NCI-H2171 treated with DMSO at 0.1 percent for 48 hours (cell line): ENCODE measurements at places on chromosomes 6 and 20.

DNA sequence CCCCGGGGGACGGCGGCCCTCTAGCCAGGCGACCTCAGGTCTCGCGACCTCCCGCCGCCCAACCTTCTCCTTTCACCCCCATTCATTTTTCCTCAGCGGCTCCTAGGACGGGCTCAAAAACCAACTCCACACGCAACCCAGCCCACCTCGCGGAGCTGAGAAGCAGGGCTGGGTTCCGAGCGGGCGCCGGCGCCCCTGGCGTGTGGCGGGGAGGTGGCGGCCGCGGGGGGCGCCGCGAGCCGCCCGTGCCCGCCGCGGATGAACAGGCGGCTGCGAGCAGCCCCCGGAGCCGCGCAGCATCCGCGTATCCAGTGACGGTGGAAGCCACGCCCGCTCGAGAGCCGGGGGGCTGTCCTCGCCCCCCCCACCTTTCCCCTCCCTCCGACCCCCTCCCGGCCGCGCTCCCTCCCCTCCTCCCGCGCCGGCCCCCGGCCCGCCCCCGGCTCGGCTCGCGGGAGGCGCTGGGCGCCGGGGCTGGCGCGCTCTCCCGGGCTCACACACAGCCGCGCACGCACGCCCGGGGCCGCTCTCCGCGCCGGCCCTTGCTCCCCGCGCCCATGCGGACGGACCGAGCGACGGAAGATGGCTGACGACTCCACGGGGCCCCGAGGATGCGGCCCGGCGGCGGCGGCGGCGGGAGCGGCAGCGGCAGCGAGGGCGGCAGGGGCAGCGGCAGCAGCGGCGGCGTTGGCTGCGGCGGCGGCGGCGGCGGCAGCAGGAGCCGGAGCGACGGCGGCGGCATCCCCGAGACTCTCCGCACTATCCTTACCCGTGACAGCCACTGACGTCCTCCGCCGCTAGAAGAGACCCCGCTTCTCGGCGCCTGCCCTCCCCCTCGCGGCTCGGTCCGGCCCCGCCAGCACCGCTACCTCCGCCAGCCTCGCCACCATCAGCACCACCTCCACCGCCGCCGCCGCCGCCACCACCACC is at the start of gene SOBP:
SOBP (plus strand) TSS at position 482 of the 930 bp plus-strand sequence. CDS start 500 bp downstream, outside the sequence.
- DNase-seq: peak; percentile 75

DNA sequence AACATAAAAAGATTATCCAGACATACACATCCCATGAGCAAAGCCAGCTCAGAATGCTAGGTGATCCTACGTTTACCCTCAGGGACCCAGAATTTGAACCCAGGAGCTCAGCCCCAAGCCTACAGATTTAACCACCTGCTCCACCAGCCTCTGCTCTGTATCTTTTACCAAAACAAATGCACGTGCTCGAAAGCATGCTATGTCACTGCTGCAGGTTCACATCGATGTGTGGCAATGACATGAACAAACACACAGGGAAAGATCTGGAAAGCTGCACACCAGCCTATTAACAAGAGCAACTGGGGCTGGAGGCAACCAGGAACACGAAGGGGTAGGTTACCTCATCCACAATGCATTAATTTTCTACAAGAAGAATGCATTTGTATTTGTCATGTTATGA is 32.1 kb downstream of the PREX1 start:
- DNase-seq: peak; percentile 52

DNA sequence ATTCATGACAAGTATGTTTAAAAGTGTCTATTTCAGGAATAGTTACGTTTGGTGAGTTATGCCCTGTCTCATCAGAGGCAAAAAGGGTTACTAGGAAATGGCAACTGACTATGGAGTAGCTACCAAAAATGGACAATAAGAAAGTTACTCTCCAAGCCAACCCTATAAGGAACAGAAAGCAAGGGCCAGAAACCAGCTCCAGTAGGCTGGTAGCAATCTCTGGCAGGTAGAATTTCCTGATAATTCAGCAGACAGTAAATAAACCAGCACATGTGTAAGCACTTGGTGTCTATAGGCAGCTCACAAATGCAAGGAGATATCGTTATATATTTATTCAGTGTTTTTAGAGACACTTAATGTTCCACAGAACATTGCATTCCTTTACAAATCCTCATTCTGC is 20.3 kb downstream of the SOX4 start:
- DNase-seq: no peak

GRCh38 chr6:29502181-29502580 is 14.4 kb upstream of the MAS1L start:
- no peak for DNase-seq

DNA sequence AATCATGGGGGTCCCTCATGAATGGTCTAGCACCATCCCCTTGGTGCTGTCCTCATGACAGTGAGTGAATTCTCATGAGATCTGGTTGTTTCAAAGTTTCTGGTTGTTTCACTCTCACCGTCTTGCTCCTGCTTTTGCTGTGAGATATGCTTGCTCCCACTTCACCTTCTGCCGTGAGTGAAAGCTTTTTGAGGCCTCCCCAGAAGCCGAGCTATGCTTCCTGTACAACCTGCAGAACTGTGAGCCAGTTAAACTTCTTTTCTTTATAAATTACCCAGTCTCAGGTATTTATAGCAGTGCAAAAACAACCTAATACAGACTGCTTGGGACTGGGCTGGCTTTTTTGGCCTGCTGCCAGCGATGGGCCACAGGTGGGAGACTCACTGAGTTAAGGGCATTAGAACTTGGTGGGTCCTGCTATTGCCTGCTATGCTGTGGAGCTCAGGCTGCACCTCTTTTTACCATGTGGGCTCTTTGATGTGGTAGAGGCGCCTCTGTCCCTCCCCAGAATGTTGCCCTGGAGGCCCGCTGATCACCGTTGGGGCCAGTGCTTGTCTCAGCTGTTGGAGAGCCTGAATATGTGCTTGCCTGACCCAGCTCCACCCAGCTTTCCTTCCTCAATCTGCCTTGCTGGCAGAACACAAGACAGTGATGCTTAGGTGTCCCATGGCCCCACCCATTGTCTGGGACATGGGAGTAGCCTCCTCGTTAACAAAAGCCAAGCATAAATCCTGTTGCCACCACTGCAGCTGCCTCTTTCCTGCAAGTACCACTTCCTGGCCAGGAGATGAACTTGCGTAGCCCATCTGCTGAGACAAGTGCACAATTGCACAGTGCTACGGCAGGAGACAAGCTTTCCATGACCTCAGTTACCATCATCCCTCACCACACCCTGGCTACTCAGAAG is 47.1 kb downstream of the IGF2R start:
- DNase-seq: no peak
